SK-N-DZ (cell line): ENCODE measurements at places on chromosomes 11 and 22.
A peak's percentile ranks its signal among the peaks of the same experiment; 100 is the strongest.

GRCh38 chr11:121032546-121032945, 8.6 kb downstream of the TBCEL start:
- DNase-seq: no peak

- no peak for DNase-seq
These were observed 34.8 kb upstream of the TTC12 start for GRCh38 chr11:113279591-113279990.

DNA sequence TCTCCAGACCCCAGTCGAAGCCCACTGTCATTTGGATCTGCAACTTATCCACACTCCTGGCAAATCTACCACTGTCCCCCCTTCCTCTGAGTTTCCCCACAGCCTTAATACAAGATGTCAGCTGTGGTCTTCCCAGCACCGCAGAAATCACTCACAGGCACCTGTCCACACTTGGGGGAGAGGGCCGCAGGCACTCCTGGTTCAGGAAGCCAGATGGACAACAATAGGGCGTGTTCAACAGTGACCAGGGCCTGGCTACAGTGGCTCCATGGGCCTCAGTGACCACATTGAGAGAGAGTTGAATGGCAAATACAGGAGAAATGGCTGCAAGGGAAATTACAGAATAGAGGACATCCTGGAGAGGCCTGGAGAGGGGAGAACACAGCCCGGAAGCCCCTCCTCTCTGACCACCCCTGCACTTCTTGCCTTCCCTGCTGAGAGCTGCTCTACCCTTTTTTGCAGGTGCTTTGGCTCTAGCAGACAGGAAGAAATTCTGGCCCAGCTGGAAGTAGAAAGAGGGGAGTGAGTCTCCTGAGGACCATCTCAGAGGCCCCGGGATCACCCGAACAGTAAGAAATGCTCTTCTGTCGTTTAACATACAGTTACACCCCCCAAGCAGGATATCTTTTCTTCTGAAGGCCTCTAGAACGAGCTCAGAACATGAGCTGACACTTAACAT, 164.6 kb downstream of the FEZ1 start:
- DNase-seq: no peak

- no peak for DNase-seq
These were observed 31.7 kb upstream of the TEF start for GRCh38 chr22:41350087-41350486.

DNA sequence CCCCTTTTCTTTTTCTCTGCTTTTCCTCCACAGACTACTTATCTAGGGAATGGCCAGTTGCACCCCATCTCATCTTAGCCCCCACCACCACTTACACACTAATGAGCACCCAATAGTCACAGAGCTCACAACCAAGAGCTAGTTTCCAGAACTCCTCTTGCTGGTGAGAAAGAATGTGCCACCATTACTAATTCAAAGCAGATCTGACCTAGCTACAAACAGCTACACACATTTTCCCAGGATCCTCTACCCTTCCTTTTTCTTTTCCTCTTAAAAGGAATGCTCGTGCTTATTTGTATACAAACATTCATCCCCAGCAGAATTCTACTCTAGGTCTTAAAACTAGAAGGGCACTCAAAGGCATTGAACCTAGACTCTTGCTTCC, 136.8 kb downstream of the CD44 start:
- no peak for DNase-seq

DNA sequence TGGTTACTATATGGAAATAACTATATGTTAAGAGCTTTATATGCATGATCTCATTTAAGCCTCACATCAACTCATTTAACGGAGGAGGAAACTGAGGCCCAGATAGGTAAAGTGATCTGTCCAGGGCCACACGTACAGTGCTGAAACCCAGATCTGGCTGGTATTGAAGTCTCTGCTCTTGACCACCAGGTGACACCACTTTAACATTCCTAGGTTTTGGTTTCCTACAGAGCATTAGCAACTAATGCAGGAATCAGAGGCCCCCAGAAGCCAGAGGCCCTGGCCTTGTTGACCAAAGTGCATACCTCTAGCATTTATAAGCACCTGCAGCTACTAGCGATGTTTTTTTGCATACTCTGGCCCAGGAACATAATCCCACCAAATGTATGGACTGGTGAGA, 12.9 kb upstream of the LIMK2 start:
- no peak for DNase-seq

DNA sequence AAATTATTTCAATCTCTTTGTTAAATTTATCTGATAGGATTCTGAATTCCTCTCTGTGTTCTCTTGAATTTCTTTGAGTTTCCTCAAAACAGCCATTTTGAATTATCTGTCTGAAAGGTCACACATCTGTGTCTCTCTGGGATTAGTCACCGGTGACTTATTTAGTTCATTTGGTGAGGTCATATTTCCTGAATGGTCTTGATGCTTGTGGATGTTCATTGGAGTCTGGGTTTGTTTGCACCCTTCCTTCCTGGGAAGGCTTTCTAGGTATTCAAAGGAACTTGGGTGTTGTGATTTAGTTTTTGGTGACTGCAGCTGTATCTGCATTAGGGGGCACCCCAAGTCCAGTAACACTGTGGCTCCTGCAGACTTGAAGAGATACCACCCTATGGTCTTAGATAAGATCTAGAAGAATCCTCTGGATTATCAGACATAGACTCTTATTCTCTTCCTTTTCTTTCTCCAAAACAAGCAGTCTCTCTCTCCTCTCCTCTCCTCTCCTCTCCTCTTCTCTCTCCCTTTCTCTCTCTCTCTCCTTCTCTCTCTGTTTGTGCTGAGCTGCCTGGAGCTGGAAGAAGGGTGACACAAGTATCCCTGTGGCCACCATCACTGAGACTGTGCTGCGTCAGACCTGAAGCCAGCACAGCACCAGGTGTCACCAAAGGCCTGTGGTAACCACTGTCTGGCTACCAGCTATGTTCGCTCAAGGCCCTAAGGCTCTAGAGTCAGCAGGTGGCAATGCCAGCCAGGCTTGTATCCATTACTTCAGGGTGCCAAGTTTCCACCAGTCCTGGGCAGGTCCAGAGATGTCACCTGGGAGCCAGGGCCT, 3.3 kb upstream of the HEPN1 start:
- DNase-seq: no peak

DNA sequence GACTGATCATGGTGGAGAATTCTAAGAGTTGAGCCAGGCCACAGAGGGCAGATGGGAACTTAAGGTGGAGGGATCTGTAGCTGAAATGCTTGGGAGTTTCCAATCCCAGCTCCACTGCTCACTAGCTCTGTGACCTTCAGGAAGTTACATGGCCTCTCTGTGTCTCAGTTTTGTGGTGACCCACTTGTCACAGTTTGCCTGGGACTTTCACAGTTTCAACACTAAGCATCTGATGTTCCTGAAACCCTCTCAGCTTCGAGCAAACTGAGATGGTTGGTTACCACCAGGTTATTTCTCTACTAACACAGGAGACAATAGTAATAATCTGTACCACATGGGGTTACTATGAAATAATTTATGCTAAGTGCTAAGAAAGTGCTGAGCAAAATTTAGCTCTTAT, 505.3 kb downstream of the OPCML start:
- no peak for DNase-seq

DNA sequence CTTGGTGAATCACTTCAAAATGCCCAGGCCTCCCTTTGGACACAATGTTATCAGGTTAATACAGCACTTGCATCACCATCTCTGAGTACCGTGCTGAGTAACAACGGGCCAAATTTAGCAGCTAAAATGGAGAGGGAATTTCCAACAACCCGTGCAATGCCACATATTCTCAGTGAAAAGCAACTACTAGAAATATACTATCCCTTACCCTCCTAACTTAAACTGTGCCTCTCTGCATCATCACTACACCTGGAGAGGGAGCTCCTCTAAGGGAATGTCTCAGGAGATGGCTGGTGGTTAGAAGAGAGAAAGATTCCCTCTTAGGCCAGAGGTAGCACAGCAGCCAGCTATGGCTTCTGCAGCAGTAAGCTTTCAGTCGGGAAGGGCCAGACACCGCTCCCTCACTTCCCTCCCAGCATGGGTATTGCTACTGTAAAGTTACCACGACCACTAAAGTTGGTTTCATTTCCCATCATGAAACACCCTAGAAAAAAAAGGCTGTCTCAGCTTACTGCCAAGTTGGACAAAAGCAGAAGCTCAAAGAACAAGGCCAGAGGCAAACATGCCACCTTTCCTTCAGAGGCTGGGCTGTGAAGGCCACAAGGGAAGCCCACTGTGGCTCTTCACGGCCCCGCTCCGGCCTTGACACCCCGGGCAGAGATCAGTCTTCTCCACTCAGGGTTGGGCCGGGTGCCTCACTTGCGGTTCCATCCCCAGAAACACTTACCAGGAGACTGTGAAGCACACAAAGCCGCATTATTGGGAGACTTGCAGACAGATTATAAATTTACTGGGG, 3.9 kb downstream of the MAML2 start:
- DNase-seq: no peak

- peak; percentile 31 for DNase-seq
These were observed 124.9 kb downstream of the RBFOX2 start for GRCh38 chr22:35903571-35904335.

DNA sequence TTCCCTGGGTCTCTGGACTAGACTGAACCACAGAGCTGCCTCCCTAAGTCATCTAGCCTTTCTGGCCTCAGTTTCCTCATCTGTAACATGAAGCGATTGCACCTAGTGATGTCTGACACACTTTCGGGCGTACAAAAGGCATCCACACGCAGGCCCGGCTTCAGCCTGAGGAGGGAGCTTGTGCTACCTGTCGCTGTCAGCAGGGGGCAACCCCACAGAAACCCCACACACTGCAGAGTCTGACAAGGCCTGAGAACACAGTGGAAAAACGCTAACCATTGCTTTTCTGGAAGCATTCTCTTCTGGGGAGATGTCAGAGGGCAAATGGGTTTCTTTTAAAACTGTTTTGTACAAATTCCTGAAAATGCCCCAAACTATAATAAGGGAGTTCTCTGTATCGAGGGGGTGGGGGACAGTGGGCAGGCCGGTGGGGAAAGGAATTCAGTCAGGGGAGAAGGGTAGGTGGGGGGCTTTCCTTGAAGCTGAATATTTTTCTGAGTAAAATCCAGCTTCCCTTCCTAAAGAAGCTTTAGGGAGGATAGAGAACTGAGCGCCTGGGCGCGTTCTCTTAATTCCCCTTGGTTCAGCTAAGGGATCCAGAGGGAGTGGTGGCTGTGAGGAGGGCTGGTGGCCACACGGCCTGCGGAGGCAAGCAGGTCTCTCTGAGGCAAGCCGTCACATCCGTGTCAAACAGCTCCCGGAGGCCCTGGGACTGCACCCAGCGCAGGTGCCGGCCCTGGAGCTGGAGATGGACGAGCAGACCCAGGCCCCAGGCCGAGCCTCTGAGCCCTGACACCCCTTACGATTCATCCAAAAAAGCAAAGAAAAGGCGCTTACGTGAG, 533 bp downstream of the ELF5 start:
- DNase-seq: peak; percentile 55

DNA sequence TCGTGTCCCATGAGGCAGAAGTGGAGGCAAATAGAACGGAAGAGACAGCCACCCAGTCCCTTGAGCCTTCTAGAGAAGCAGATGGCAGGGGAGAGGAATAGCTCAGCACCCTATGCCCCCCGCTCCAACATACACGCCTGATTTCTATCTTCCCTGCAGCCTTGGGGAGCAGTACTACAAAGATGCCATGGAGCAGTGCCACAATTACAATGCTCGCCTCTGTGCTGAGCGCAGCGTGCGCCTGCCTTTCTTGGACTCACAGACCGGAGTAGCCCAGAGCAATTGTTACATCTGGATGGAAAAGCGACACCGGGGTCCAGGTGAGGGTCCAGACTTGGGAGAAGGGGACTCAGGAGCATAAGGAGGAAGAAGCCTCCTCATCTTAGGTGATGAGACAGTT, 6.6 kb downstream of the DPF2 start:
- no peak for DNase-seq

DNA sequence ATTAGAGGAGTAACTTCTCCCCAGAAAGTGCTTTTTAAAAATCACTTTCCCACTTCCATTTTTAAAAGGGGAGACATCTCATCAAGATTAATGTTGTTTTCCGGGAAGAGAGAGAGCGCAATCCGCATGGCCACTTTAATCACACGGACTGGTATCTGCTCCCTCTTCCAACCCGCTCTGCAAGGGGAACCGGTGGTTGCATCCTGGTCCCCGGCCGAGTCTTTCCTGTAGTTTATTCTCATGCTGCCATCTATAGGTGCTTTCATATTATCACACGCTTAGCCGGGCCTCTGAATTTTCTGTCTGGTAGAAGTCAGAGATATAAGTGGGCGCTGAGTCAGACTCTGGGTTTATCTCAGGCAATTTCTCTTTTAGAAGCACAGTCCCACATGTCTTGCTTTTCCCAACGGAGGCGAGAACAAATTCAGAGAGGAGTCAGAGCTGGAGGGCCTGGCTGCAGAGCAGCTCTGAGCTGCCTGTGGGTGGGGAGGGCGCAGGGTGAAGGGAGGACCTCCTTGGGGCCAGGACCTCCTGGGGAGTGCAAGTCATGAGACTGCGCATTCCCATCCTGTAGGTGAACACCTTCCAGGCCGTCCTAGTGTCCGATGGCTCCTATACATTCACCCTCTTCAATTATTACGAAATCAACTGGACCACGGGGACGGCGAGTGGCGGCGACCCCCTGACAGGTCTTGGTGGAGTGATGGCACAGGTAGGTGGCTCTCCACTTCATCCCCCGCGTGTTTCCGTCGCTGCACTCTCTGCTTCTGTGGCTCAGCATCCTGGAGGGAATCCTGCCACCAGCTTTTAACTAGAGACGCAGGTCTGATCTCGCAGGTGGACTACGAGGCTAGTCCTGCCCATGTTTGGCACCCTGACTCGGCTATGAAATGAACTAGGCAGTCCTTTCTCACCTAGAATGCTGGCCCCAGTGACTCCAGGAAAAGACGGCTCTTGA, 11.7 kb downstream of the TECTA start:
- DNase-seq: peak; percentile 47

GRCh38 chr11:14607713-14608112, 35.9 kb upstream of the PDE3B start:
- no peak for DNase-seq

DNA sequence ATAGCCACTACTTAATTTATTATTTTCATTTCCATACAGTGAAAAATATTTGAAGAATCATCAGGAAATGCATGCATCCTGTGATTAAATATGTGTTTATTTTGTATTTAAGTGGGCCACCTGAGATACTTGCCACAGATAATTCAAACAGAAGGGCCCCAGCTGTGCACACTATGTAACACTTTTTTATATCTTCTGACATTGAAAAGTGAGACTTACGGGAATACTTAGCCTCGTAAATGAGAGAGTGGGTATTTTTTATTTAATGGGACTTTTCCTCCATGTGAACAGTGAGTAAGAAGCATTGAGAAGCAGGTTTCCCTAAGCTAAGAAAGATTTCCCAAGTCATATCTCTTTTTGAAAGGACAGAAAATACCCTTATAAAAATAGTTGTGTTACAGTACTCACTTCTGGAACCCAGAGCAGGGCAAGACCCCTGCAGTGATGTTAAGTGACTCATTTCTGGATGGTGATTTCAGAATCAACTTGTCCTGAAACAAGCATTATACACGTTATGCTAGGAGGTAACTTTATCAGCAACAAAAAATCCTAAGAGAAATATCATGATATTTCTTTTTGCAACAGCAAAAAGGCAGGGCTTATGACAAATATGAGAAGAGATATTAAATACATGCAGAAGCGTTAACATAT, 478.1 kb upstream of the CHORDC1 start:
- no peak for DNase-seq

DNA sequence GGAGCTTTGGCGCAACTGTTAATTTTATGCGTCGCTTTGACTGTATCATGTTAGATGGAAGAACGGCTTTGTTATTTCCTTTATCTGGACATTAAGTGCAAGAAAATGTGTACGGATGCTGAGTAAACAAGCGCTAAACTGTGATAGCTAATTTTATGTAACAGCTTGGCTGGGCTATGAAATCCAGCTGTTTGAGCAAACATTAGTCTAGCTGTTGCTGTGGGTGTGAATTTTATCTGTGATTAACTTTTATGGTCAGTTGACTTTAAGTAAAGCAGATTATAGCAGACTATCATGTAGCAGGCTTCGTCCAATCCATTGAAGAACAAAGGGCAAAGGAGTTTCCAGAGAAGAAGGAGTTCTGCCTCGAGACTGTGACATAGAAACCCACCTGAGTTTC, 14.0 kb downstream of the OR8A1 start:
- no peak for DNase-seq
